Mammary epithelial cell (primary cell): ENCODE measurements at places on chromosomes 1 and 21. TPM values are rescaled to one million over a fixed set of nuclear protein-coding genes. Genes with fewer than 3 reads are reported as not detected.

DNA sequence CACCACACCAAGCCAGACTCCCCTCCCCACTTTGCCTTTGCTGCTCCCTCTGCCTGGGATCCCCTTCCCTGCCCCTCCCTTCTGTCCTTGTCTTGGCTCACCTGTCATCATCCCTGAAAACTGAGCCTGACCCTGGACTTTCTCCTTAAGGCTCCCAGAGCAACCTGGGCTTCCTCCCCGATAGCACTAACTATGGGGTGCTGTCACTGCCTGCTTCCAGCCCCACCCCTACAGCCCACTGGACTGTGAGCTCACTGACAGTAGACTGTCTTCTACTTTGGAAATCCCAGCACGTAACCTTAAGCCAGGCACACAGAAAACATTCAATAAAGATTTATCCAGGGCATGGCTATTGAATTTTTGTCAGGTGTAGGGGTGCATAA, 9.5 kb upstream of the CSF1 start:
- DNase-seq = no peak

DNA sequence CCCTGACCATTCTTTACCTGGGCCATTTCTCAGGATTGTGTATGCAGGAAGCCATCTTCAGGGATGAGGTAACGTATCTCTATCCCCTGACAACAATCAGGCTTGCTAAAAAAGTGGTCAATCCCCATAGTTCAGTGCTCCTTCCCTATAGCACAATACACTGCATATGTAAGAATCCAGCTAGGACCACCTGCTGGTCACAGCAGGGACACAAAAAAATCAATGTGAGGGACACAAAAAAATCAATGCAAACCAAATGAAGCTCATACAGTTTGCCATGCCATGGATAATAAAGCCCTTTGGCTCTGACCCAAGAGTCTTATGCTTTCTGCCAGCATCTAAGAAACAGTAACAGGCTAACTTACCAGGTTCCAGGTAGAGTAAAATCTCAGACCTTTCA, 16.3 kb downstream of the ACBD6 start:
- DNase-seq = no peak

GRCh38 chr1:95252422-95252821, 18.4 kb downstream of the RWDD3 start:
- DNase-seq = no peak

GRCh38 chr1:55194851-55195250, 20.3 kb downstream of the USP24 start:
- DNase-seq = no peak

GRCh38 chr21:19523746-19524145, 1120.2 kb upstream of the TMPRSS15 start:
- DNase-seq = no peak

DNA sequence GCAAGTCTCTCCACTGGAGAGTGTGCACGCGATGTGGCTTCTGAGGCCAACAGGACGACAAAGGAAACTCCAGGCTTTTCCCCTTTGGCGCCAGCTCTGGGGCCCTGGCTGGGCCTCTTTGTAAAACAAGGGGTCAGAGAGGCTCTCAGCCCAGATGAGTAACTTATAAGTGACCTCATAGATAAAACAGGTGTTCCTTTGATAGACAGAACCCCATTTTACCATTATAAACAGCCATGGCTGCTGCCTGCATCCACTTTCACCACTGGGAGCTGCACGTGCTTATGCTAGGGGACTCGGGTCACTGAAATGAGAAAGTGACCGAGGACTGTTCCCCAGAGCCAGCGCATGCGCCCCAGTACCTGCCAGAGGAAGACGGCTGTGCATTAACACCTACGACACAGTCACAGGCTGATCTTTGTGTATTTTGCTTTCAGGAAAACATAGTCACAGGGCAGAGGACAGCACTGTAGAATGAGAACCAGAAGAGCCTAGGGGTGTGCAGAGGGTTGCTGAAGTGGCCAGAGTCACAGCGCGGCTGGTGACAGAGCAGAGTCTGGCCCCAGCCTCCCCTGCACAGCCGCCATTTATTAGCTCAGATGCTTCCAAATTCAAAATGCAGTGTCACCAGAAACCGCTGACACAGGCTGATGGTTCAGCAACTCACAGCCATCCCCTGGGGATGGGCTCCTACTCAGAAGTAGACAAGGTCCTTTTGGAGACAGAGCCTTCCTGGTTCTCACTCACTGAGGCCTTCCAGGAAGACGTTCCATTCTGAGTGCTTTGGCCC, 12.7 kb downstream of the RNF207 start:
- DNase-seq = no peak

- DNase-seq = no peak
Measured at GRCh38 chr1:23727362-23727811, 15.9 kb upstream of the ELOA start.

DNA sequence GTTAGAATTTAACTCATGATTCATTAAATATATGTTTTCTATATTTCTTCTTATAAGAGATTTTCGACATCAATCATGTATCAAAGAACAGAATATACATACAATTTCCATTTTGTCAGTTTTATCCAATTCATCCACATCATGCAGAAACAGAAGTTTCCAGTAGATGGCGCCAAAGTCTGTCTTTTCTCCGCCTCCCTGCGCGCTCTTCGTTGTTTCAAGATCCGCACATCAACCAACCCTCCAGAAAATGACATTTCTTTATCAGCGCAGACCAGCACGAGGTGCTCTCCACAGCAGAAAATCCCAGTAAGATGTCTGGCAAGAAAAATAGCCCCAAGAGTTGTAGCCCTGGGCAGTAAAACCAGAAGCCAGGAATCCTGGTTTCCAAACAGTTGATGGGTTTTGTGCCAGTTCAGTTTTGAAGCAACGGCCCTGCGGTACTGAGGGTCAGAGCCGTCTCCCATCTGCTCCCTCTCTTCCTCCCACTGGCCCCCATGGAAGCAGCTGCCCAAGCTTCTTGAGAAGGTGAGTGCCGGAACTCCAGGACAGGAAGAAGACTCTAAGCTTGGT, 38.6 kb upstream of the GPR137B start:
- peak; percentile 29 for DNase-seq

Gene BACE2
- 150 TPM for polyA plus RNA-seq
